Activated T-helper 2 cell treated with anti-CD3 and anti-CD28 coated beads, Interferon-gamma antibody, Interleukin-2, Interleukin-4, amounts not matched to agents 10 μg/mL and 5 μg/mL and 100 μg/mL, durations not matched to agents 14 hours and 24 hours and 36 hours (primary cell): ENCODE measurements at places on chromosomes 16 and 17. TPM values are rescaled to one million over a fixed set of nuclear protein-coding genes. Genes with fewer than 3 reads are reported as not detected.

Gene TGFB1I1
- 1.2 and 1.7 TPM in 2 replicates for total RNA-seq

Gene FOXC2
- 0.07 TPM in 1 of 2 replicates, not detected in the other for total RNA-seq

Gene ICAM2
- total RNA-seq: 83.2 and 85.6 TPM in 2 replicates

Gene CHP2
- total RNA-seq: not detected in 2 replicates

DNA sequence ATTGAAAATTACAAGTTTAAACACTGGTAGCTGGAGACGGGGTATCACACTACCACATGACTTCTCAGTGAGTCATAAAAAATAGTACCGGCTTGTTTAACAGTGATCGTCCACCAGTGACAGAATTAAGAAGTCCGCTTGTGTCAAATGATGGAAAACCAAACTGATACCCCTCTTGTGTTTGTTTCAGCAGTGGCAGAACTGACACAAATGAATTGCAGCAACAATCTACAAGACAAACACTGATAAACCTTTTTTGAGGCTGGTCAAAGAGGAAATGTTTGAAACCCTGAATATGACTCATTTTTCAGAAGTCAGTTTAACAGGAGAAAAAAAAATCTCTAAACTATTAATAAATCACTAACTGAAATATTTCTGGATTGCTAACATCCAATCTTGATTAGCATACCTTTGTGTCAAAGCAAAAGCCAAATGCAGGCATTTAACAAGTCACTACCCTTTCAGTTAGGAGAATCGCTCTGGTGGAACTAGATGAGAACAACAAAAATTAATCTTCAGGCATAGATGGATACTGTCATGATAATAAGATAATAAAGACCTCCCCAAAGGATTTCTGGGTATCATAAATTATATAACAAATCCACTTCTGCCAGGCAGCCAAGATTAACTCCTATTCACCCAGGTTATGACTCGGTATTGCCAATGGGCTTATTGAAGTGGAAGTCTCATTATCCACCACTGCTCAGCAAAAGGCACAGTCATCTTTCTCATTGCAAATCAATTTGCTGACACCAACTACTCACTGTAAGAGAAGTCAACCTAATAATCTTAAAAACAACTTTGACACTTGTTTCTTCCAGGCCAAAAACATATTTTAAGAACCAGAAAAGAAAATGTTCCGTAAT lies 20.8 kb downstream of the DCUN1D3 start:
- peaks cover 51% of the 10 kb centered on the region for H3K36me3 ChIP-seq
- DNase-seq: no peak
- H3K27ac ChIP-seq: peak overlapping the region; percentile 76
- H3K4me3 ChIP-seq: no peak overlapping the region

DNA sequence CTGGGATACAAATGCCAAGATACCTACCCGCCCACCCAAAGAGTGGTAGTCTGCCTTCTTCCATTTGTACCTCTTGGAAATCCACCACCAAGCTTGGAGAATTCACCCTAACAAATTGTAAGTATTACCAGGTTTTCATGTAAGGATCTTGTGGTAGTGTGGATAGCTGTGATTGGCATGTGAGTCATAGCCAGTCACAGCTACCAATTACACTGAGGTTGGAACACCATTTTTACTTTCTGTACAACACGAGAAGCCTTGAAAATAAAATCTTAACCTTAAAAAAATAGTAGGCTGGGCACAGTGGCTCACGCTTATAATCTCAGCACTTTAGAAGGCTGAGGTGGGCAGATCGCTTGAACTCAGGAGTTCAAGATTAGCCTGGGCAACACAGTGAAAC lies 18.5 kb upstream of the SLC35G3 start:
- H3K4me1 ChIP-seq: peaks cover 64% of the 10 kb centered on the region
- peak overlapping the region; percentile 95 for H3K27ac ChIP-seq
- peak overlapping the region; percentile 13 for H3K4me3 ChIP-seq
- H3K27me3 ChIP-seq: no peaks in the 10 kb centered on the region
- DNase-seq: no peak

DNA sequence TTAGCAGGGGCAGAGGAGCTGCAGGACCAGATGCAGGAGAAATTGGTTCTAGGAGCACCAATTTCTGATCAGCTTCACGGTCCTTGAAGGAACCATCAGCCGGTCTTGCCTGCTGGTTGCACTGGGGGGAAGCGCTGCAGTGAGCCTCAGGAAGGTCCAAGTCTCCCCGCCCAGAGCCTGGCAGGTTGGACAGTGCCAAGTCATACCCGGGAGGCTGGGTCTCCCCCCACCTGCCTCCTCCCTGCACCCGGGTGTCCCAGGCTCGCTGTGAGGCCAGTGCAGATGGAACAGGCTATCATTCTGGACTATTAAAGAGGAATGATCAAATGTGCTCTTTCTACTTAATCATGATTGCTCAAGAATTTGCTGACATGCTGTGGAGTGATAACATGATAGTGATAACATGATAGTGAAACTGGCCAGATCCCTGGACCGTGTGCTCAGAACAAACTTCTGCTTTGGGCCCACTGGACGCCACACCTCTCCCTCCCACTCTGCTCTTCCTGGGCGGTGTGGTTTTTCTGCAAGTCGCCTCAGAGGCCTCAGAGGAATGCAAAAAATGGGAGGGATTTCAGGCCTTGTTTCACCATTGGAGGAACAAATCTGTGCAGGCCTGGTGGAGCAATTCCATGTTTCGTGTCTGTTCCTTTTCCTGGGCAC lies 236.0 kb downstream of the IRF8 start:
- no peak overlapping the region for H3K4me3 ChIP-seq
- no peaks in the 10 kb centered on the region for H3K4me1 ChIP-seq
- no peak for DNase-seq
- H3K27ac ChIP-seq: no peak overlapping the region
- H3K36me3 ChIP-seq: no peaks in the 10 kb centered on the region
- H3K27me3 ChIP-seq: no peaks in the 10 kb centered on the region

- H3K36me3 ChIP-seq: peaks cover 65% of the 10 kb centered on the region
- peaks cover 30% of the 10 kb centered on the region for H3K4me1 ChIP-seq
- no peak for DNase-seq
- no peak overlapping the region for H3K27ac ChIP-seq
- no peaks in the 10 kb centered on the region for H3K27me3 ChIP-seq
Observed at GRCh38 chr17:7222972-7223292, 3.2 kb downstream of the ACADVL start.

DNA sequence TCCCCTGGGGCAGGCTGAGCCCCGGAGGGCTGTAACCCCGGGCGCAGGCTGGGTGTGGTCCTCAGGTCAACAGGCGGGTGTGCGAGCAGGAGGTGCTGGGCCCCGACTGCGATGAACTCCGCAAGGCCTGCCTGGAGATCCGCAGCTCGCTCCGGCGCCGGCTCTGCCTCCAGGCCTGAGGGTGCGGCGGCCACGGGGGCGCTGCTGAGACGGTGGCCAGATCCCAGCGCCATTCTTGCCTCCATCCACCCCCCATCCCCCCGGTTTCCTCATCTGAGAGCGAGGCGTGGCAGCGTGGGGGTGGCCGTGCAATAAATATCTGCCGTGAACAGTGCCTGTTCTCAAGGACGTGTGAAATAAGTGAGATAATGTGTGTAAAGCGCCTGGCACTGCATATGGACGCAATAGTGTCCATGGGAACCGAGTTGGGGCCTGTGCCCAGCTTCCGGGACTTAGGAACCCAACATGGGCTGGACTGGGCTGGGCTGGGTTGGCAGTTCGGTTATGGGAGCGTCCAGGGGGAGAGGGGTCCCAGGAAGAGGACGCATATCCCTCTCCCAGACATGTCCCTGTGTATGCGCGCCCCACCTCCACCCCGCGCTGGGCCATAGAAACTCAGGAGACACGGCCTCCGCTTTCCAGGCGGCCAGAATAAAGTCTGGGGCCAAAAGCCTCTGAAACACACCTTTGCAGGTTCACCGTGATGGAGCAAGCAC lies 15.0 kb downstream of the ZNF213 start:
- peak overlapping the region; percentile 85 for H3K4me3 ChIP-seq
- peaks cover 13% of the 10 kb centered on the region for H3K27me3 ChIP-seq
- H3K27ac ChIP-seq: peak overlapping the region; percentile 75
- no peaks in the 10 kb centered on the region for H3K36me3 ChIP-seq
- DNase-seq: peak; percentile 50

DNA sequence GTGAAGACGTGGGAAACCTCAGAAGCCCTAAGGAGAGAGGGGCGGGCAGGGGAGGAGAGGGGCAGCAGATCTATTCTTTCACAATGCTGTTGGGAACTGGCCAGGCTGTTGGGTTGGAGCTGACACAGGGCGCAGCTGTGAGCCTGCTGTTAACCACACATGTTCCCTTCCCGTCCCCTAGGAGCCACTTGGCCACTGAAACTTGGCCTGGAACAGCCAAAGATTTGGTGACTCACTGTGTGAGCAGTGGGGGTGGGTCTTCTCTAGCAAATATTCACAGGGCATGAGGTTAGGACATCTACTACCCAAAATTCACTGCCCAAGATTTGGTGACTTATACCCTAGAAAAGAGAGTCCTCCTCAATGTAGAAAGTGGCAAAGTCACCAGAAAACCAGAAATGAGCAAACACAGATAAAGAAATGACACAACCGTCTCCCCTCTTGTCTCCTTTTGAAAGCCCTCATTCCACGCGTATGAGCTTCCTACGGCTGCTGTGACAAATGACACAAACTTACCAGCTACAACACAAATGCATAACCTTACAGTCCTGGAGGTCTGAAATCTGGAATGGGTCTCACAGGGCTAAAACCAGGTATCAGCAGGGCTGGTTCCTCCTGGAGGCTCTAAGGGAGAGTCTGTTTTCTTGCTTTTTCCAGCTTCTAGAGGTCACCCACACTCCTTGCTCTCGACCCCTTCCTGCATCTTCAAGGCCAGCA lies 6.3 kb downstream of the TBC1D16 start:
- no peaks in the 10 kb centered on the region for H3K36me3 ChIP-seq
- no peak overlapping the region for H3K27ac ChIP-seq
- no peak for DNase-seq
- peaks cover 21% of the 10 kb centered on the region for H3K27me3 ChIP-seq

GRCh38 chr16:61829631-61830030 lies 206.6 kb downstream of the CDH8 start:
- no peak overlapping the region for H3K4me3 ChIP-seq
- no peak overlapping the region for H3K27ac ChIP-seq
- no peaks in the 10 kb centered on the region for H3K27me3 ChIP-seq
- DNase-seq: no peak

DNA sequence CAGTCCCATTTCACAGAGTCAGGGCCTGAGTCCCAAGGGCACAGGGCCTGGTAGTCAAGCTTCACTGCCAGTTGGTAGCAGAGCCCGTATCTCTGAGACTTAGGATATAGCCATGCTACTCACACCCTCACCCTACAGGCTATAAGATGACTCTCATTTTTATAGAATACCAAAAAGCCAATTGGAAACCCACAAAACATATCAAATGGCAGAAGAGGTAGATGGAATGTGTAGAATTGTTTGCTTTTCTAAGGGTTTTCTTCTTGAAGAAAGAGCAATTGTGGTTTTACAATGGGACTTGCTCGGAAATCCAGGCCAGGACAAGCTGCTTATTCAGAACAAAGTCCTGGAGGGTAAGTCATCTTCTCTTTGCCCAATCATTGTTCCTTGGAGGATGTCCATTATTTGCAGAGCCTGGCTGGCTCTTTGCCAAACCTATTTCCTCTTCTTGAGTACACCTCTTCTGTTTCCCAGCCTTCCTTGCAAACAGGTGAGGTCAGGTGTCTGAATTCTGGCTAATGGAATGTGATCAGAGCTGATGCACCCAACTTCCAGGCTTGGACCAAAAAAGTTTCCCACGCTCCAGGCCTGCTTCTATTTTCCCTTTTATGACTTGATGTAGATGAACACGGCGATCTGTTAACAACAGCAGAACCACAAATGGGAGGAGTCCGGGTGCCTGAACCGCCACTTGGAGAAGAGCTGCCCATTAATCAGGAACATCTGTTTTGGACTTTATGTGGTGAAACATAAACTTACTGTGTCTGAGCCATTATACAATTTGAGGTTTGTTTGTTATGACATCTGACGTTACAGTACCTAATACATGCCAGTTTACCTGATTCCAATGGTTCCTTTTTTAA lies 16.9 kb upstream of the CCL22 start:
- no peaks in the 10 kb centered on the region for H3K36me3 ChIP-seq
- H3K27me3 ChIP-seq: peaks cover 4% of the 10 kb centered on the region
- H3K27ac ChIP-seq: no peak overlapping the region
- DNase-seq: no peak
- H3K4me3 ChIP-seq: no peak overlapping the region

DNA sequence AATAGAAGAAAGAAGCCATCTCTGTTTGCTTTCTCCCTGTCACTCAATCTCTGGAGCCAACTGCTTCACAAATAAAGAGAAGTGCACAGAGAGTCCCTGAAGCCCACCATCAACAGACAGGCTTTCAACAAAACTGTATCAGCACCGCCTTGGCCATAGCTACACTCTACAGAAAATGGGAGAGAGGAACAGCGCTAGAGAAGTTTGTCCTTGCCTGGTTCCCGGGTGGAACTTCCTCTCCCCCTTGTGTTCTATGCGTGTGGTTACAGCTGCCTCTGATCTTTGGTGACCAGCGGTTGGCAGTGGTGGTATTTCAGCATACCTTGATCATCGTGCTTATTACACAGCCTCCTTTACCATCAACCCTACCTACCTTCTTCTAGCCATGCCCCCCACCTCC lies 91.4 kb upstream of the CCL2 start:
- no peak overlapping the region for H3K4me3 ChIP-seq
- DNase-seq: no peak
- peaks cover 32% of the 10 kb centered on the region for H3K27me3 ChIP-seq

GRCh38 chr17:2593821-2594721 lies 617 bp downstream of the PAFAH1B1 start:
- H3K27ac ChIP-seq: peak overlapping the region; percentile 87
- DNase-seq: peak; percentile 77
- no peaks in the 10 kb centered on the region for H3K27me3 ChIP-seq
- peaks cover 32% of the 10 kb centered on the region for H3K4me1 ChIP-seq
- peaks cover 24% of the 10 kb centered on the region for H3K36me3 ChIP-seq
